ENCODE measurements at places on chromosomes 5 and 9.

DNA sequence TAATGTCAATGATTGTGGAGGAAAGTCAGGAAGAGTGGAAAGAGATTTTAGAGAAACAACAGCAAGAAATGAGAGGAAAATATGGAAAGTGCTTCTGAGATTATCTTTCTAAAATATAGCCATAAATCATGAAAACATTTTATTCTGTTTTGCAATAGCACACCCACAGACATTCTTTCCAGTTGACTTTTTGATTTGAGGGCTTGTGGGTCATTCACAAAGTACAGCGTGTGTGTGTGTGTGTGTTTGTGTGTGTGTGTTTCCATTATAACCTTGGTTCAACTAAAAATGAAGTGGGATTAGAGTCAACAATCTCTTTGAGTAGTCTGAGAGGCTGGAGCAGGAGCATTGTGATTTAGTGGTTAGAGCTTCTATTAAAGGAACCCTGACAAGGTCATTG is 116.6 kb upstream of the GAS1 start:
- DNase-seq = no peak

- no peak for DNase-seq
Measured at GRCh38 chr9:14480526-14480925, 166.6 kb upstream of the NFIB start.

GRCh38 chr9:136979769-136980587 is 2.7 kb downstream of the PTGDS start:
- DNase-seq = no peak

- DNase-seq = no peak
Measured at GRCh38 chr5:114296191-114296590, 65.7 kb upstream of the KCNN2 start.

GRCh38 chr5:91867799-91868198 is 484.7 kb upstream of the ARRDC3 start:
- no peak for DNase-seq

Data from hematopoietic multipotent progenitor cell treated with erythropoietin and hydrocortisone succinate and interleukin-3 and kit ligand, for 4 days (in vitro differentiated cells).